ENCODE measurements at places on chromosomes 7 and 10.

- DNase-seq = no peak
These were observed 44.9 kb downstream of the BEND7 start for GRCh38 chr10:13483951-13484350.

DNA sequence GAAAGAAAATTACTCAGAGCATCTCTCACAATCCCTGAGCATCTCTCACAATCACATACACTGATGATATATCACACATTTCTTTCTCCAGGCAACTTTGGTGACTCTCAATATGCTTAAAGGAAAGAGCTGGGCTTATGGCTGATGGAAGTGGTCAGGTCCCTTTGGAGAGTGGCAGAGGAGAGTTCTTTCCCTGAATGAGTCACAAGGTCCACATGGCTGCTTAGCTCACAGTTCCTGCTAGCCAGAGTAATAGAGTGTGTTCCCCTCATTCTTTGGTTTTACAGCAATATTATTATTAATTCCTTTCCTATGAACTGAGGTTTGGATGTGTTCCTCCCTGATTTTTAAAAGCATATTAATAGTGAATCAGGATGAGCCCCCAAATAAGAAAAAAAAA is 287.4 kb downstream of the C7orf25 start:
- DNase-seq = no peak

DNA sequence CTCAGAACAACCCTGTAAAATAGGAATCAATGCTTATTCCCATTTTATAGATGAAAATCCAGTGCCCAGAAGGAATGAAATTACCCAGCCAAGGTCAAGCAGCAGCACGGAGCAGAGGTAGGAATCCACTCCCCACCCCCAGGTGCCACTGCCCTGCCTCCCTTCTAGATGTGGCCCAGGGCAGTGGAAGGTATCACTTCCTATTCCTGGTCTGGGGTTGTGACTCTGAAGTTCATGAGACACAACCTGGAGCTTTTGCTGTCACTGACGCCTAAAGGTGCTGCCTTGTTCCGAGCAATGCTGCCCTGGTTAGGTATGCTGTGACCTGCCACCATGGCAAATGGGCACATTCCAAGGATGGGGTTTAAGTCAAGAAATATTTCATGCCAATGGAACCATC is 53.6 kb downstream of the PIK3AP1 start:
- no peak for DNase-seq

- no peak for DNase-seq
These were observed 36.0 kb upstream of the SLC26A3 start for GRCh38 chr7:107838816-107839565.

DNA sequence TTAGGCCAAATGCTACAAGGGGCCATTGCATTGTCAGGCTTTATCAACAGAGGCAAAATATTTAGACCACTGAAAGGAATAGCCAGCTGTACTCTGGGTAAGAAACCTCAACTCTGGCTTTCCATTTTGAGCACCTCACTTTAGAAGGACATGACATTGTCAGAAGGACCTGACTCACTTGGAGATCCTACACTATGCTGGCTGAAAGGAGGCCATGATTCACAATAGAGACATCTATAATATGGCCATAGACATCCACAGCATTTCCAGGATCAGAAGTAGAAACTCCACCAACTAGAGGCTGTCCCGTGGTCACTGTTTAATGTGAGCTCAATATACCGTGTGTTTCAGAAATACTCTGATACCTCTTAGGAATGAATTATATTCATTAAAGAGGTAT is 140.9 kb downstream of the BTAF1 start:
- no peak for DNase-seq

DNA sequence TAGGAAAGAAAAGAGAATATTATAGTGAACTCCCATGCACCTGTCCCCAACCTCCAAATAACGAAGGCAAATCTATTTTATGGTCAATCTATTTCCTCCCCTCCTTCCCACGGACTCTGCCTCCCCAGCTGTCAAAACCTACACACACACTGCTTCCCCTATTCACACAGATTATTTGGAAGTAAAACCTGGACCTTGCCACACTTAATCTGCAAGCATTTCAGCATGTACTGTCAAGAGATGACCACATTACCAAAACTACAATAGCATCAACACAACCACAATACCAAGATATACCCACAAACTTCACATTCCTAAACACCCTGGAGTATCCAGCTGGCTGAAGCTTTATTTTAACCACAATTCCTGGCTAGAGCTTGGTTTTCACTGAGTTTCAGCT is 27.8 kb upstream of the KCNK18 start:
- no peak for DNase-seq

DNA sequence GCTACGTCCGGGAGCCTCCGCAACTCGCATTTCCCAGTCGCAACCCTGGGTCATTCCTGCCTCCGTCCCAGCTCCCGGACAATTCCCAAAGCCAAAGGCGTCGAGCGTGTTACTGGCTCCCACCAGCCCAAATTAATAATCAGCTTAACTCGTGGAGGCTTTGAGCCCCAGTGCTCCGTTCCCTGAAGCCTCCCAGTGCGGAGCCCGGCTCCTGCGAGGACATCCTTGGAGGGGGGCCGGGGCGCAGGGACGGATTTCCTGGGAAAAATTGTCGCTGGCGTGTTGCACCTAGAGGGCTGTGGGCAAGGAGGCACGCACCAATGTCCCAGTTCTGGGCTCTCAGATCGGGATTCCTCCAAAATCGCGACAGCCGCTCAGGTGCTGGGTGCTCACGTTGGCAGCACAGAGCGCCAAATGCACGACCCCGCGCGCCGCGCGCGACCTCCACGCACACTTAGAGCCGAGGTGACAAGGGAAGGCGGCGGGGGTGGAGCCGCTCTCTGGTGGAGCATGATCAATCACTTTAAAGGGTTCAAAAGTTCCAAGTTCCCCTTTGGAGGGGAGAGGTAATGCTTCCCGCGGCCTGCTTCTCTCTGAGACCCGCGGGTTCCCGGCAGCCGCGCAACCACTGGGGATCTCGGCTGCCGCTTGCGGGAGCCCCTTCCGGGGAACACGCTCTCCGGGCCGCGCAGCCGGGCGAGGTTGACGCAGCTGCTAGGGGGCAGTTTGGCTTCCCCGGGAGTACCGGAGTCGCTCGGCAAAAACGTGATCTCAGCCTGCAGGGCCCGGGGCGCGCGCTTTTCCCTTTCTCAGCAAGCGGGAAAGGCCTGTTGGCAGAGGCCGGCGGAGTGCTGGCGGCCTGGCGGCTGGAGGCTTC is 25.5 kb downstream of the SKIDA1 start:
- DNase-seq = no peak

DNA sequence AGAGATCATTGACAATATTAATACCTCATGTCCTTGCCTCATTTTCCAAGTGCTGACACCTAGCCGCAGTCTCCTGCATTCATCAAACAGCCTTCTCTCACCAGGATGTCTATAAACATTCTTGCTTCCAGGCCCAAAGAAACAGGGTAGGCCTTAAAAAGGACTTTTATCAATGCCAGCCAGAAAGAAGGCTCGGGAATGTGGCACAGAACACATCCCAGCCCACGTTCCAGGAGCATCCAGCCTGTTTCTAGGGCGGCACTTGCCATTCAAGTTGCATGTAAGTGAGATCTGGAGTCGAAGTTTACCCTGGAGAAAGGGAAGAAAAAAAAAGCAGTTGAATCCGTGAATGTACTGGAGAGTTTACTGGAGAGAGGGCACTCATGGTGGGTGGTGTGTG is 1083.1 kb downstream of the KCNMA1 start:
- no peak for DNase-seq

- no peak for DNase-seq
These were observed 340.8 kb downstream of the KCNMA1 start for GRCh38 chr10:77296534-77297392.

- no peak for DNase-seq
These were observed 128.7 kb upstream of the JCAD start for GRCh38 chr10:30188101-30188500.

GRCh38 chr7:19610194-19610943 is 98.5 kb downstream of the POLR1F start:
- no peak for DNase-seq

DNA sequence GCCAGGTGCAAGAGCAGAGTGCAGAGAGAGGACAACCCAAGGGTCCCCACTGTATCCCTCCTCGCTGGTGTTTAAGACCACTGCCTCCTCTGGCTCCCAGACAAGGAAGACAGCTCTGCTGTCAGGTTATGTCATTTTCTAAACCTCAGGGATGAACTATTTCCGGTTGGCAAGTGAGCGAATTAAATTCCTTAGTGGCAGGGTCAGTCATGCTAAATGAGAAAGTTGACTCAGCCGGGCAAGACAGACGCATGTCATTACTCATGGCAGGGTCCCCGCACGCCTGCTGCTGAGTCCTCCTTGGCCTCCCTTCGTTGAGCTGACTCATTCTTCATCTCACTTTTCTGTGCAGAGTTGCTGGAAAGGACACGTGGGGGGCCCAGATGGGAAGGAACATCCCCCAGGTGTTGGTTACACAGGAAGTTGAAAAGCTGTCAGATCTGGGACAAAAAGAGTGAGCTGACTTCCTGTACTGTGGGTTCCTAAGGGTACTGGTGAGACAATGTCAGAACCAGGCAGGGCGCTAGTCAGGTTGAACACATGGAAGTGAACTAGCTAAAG is 47.1 kb upstream of the UCN3 start:
- DNase-seq = no peak

GRCh38 chr10:113961182-113962031 is 82.3 kb upstream of the ADRB1 start:
- DNase-seq = peak; percentile 93

GRCh38 chr10:19184891-19185290 is 136.3 kb downstream of the MALRD1 start:
- no peak for DNase-seq

GRCh38 chr10:23912884-23913404 is 296.0 kb upstream of the KIAA1217 start:
- DNase-seq = no peak

GRCh38 chr7:136868496-136869000 is at the start of gene CHRM2:
Gene CHRM2 (plus strand): TSS chr7:136868652. CDS start chr7:137014866, 146,214 bp downstream.
- DNase-seq = no peak

- DNase-seq = peak; percentile 46
These were observed 11.6 kb upstream of the SVIL start for GRCh38 chr10:29646238-29646902.

DNA sequence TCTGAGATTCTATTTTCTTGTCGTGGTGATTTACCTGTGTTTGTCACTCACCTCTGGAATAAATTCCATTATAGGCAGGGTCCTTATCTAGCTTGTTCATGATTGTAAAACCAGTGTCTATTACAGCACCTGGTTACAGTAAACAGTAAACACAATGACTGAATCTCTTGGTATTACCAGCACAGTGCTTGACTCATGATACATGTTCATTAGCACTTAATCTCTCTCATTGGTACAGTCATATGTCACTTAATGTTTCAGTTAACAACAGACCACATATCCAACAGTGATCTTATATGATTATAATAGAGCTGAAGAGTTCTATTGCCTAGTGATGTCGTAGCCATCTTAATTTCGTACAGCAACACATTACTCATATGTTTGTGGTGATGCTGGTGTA is 1.6 kb upstream of the TASOR2 start:
- no peak for DNase-seq

GRCh38 chr10:51074238-51075028 is at the start of gene PRKG1:
Gene PRKG1 (plus strand): TSS chr10:51074487.
- DNase-seq = peak; percentile 2

GRCh38 chr7:25854059-25854458 is 297.9 kb upstream of the NFE2L3 start:
- DNase-seq = no peak

- no peak for DNase-seq
These were observed 36.6 kb downstream of the DNMBP start for GRCh38 chr10:99973190-99973589.

DNA sequence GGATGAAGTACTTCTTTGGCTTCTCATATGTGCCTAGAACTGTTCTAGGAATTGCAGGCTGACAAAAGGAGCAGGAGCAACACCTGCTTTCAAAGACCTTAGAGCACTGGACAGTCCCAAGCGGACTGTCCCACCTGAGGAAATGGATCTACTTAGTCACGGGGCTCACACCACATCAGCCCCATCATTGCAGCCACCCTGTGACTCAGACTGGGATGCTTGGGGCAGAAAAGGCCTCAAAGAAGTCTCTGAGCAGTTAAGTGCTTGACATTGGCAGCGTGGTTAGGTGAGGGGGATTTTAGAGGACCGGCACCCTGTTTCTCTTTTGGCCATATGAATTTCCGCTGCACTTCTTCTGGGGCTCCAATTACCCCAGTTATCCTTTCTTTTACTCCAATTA is 256.6 kb downstream of the USP6NL start:
- no peak for DNase-seq

- no peak for DNase-seq
These were observed 128.0 kb downstream of the SEMA3C start for GRCh38 chr7:80790877-80791276.

DNA sequence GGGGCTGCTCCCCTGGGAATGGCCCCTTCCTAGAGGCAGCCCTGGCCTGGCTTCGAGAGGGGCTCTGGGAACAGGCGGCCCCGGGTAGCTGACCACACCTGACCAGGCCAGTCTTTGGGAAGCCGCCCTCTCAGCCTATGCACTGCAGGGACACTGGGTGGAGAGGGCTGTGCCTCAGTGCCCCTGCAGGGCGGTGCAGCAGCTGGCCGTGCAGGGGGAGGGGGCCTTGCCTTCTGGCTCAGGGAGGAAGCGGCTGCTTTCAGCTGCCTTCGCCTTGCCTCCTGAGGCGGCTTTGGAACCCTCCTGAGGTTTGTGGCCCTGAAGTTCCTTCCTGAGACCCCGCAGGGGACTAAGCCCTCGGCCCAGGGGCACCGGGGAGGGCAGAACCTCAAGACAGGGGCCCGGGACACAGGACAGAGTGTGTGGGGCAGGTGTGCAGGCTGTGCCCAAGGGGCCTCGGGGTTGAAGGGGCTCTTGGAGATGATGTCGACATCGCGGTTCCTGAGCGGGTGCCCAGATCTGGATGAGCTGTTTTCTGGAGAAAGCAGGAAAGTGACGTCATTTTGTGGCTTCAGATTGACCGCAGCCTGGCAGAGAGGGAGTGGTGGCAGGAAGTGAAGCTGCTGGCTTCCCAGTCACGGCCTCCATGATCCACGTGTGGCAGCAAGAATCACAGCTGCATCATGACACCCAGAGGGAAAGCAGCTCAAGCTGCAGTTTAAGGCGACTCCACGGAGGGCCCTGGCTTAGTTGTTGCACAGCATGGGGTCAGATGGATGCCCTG is 17.7 kb downstream of the ADAM8 start:
- no peak for DNase-seq

GRCh38 chr7:6169805-6170520 is 102.5 kb downstream of the CYTH3 start:
- DNase-seq = no peak

- no peak for DNase-seq
These were observed 87.1 kb downstream of the FZD1 start for GRCh38 chr7:91351374-91351773.

DNA sequence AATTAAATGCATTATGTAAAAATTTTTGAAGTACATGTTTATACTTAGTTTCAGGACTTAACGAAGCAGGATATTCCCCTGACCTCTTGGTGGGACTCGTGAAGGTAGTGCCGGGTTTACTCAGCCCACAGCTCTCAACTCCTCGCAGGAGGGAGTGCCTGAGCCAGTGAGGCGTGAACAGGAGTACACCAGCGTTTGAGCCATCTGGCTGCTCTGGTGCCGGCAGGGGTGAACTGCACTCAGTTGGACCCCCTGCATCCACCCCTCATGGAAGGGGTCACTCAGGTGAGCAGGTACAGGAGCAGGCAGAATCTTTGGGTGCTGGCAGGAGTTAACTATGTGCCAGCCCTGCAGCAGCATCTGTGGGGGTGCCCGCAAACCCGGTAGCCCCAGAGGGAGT is 625.1 kb upstream of the PCDH15 start:
- DNase-seq = no peak

Data from NCI-H146 (cell line).